ENCODE measurements at places on chromosomes 7 and 10.

GRCh38 chr7:44750424-44750823 lies 1.8 kb downstream of the ZMIZ2 start:
- no peak for DNase-seq

GRCh38 chr10:24606021-24606420 lies 117.7 kb downstream of the ARHGAP21 start:
- DNase-seq, result no peak

GRCh38 chr10:105950410-105950809 lies 1214.1 kb downstream of the SORCS1 start:
- DNase-seq, result peak; percentile 30

- DNase-seq, result no peak
These were observed 504.1 kb upstream of the ANKRD30A start for GRCh38 chr10:36621346-36621745.

GRCh38 chr7:151012911-151013347 lies 11.4 kb downstream of the ATG9B start:
- no peak for DNase-seq

DNA sequence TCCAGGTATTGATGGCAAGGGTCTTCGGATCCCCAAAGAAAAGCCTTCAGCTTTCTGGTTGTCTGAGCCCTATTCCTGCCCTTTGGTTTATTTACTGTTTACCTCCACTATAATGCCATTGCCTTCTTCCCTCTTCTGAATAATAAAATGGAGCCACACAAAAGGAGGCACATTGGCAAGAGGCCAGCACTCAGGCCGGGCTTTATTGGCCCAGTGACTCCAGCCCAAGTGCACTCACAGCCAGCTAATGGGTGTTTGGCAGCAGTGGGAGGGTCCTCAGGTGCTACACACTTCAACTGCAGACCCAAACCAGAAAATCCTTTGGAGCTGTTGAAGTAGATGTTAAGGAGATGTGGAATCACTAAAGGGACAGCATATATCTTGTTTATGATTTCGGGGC lies 336.0 kb downstream of the PLXNA4 start:
- DNase-seq, result no peak

DNA sequence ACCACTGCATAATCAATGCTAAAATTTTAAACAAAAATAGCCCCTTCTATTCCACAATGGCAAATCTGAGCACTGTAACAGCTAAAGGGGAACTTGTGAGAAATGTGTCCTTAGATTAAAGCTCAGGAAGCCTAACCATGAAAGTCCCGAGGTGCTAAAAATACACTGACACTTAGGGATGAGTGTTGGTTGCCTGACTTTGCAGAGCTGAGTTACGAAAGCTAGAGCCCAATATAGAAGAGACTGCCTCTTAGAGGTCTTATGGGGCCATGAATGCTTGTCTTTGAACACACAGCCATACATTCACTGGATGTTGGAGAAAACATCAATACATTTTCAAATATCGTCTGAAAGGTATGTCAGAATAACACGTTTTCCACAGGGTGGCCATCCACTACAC lies 209.7 kb downstream of the LHFPL3 start:
- DNase-seq, result no peak

DNA sequence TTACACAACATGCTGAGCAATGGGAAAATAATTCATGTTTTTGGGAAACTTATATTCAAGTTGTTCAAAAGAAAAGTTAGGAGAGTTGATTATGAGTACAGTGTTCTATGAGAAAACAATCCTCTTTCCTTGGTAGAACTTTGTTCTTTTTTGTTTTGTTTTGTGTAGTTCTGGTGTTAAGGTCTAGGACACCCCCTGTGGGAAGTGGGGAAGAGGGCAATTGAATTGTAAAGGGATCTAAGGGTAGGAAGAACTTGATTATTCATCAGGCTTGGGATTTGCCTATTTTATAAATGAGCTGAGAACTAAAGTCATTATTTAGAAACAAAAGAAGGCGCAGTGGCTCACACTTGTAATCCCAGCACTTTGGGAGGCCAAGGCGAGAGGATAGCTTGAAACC lies 25.9 kb upstream of the CDK13 start:
- no peak for DNase-seq

DNA sequence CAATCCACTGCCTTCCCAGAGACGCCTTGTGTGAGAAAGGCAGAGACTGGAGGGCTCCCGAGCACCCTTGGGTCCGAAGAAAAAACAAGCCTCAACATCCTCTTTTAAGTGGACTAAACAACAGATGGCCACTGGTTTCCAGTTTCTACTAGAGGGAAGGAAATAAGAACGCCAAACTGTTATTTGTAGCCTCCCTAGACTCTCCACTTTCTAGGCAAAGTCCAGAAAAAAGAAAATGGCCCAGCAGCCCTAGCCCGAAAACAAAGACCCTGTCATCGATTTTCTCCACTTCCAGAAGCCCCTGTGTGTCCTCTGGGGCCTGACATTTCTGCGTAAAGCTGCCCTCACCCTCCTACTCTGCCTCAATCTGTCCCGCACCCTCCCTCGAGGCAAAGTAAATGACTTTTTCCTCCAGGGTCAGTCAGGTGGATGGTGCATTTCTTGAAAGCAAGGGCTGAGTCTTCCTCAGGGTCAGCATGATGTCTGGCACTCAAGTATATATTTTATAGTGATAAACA lies 6.0 kb downstream of the RGS10 start:
- DNase-seq, result no peak

DNA sequence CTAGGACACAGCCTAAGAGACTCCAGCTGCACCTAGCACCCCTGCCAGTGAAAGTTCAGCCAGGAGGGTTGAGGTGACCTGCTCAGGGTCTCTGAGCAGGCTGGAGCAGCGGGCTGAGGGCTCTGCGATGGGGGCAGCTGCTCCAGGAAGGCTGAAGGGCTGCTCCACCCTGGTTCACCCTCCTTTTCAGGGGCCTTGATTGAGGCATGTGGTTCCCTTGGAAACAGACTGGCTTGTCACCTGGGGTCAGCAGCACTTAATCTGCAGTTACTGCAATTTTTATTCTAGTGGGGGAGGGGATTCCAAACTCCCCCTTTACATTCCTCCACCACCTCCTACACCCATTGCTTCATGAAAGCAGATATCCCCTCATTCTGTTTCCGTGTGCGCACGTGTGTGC lies 85.3 kb upstream of the UNC5B start:
- no peak for DNase-seq

GRCh38 chr10:34907743-34908430 lies 92.8 kb upstream of the PARD3 start:
- DNase-seq, result no peak

- DNase-seq, result no peak
These were observed 3.1 kb downstream of the PLAU start for GRCh38 chr10:73914036-73914435.

DNA sequence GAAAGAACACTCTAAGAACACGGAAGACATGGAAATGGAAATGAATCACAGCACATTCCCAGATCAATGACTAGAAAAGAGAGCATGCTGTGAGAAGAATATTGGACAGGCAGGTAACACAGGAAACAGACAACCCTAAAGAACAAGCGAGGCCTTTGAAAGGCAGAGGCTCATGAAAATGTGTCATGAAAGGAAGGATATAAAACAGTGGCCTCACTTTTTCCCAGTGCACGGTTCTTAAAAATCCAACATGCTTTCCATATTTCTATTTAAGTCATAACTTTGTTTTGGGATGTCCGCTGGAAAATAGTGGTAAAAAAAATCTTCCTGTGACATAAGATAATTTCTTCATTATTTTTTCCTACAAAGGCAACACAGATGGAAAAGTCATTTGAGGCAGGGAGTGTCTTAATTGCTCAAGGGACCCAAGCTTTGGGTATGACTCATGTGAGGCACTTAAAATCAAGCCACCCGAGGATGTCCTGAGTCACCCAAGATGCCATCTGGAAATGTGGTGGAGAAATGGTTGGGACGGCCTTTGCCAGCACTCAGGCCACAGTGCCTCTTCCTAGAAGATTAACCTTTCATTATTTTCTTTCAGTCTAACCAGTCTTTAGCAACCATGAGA lies 17.0 kb downstream of the ITIH5 start:
- DNase-seq, result no peak

DNA sequence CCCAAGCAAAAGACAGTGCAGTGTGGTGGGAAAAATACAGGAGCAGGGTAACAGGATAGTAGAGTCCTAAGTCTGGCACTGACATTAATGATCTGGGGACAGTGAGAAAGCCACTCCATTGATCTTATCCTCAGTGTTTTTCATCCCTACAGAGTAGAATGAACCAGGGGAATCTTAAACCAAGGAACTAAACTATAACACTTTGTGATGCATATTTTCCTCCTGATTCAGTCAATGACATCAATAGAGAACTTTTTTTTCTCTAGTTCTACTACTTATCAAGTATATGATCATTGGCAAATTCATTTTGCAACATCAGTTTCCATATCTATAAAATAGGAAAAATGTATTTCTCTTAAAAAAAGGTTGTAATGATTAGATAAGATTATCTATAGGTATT lies 151.1 kb downstream of the TMEM26 start:
- no peak for DNase-seq

DNA sequence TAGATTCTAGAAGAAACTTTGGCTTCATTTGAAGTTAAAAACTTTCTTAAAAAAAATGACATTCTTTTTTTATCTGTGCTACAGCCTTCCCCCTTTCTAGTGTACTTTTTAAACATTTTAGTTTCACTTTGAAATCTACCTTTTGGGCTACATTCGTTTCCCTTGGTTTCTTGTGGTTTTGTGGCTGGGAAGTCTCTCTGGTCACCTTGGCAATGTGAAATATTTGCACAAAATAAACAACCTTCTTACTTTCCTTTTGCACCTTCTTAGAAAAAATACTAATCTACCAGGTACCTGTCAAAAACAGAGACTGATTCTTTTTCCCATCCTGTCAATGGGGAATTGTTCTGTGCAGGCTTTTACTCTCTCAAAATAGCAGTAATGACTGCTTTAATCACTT lies 350.2 kb downstream of the GATA3 start:
- DNase-seq, result peak; percentile 43

GRCh38 chr7:87920578-87920977 lies 13.5 kb upstream of the ADAM22 start:
- DNase-seq, result no peak

DNA sequence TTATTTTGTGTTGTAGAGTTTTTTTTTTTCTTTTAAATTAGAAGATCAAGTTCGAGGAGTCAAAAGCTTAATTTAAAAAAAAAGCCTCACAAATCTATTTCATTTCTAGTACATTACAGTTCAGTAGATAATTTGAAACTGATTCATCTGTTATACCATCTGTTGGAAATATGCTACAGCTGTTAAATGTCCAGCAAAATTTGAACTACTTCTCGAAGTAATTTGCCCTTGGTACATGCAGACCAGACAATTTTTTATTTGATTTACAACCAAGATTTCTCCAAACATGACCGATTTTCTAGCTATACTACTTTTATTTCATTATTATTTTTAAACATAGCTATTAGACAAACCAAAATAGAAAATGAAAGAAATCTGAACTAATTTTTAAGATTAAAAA lies 647.9 kb downstream of the CNTNAP2 start:
- DNase-seq, result no peak

- no peak for DNase-seq
These were observed 46.1 kb downstream of the AP3M1 start for GRCh38 chr10:74104480-74104879.

Measured in CD4-positive, CD25-positive, alpha-beta regulatory T cell (primary cell).